Large intestine (tissue), 12 donors: ENCODE measurements at places on chromosomes 1 and 21.

DNA sequence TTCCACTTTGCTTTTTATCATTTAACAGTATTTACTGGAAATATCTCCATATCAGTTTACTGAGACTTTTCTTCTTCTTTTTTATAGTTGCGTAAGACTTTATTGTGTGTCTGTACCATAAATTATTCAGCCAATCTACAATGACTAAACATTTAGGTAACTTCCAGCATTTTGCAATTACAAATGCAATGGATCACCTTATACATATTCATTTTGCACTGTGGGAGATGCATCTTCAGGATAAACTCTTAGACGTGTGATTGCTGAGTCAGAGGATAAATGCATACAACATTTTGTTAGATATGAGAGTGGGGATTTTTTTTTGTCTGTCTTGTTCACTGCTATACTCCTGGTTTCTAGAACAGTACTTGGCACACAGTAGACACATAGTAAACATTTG lies 95.7 kb upstream of the GCLM start:
- no peak for DNase-seq

DNA sequence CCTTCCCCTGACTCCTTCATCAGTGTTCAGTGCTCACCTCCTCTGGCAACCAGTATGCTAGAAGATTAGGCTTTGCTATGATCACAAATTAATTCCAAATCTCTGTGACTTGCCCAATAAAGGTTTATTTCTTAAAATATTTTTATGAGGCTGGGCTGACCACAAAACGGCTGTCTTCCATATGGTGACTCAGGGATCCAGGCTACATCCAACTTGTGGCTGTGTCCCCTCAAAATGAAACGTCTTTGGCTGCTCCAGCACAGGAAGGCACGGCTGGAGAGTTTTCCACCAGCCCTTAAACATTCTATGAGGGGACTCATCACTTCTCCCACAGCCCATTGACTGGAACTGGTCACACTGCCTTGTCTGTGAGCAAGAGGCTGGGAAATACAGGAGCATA lies 131.5 kb downstream of the HUNK start:
- DNase-seq = no peak

- no peak for DNase-seq
These were observed 449.1 kb upstream of the KAZN start for GRCh38 chr1:14149431-14149830.

DNA sequence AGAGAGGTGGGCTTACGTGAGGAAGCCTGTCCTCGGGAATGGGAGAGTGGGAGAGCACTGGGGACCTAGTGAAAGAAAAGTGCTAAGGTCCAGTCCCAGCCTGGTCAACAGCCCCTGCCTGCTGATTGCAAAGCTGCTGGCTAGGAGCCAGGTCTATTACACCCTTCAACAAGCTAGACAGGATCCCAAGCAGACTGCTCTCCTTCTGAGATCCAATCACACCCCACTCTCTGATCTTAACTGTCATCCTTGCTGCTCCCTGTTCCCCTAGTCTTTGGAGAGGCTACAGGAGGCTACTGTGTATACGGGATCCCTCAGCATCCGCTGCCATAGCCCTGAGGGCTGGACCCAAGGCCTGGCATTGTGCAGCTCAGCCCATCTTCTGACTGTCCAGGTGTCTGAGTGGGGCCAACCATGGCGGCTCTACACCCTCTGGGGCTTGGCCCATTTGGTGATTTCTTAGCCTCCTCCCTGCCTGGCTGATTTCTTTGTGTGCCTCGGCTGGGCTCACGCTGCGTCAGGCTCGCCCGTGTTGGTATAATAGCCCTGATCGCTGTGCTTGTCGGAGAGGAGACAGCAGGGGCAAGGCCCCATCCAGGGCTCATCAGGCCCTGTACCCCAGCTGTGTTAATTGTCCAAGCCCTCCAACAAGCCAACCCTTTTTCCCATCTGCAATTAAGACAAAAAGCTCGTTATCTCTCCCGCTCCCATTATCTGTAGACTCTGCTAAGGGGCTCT lies 43.9 kb downstream of the NAV1 start:
- DNase-seq = peak; percentile 87
